ENCODE measurements at places on chromosomes 1 and 21.

DNA sequence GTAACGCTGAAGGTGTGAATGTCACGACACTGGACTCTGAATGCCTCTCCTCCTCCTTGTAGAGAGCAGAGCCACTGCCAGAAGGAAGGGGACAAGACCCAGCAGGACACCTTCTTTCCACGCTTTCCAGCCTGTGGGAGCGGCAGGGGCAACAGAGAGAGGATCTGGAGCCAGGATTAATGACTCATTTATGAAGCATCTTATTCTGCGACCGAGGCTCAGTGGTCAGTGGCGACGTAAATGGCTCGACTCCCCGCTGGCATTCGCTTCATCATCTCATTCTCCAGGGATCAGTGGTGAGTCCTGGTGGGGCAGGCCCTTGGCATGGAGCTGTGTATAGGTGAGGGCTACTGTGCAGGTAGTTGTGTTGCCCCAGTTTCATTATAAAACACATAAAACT is 4.6 kb downstream of the SLC37A1 start:
- no peak for DNase-seq

GRCh38 chr1:55702064-55702463 is 486.9 kb upstream of the USP24 start:
- no peak for DNase-seq

DNA sequence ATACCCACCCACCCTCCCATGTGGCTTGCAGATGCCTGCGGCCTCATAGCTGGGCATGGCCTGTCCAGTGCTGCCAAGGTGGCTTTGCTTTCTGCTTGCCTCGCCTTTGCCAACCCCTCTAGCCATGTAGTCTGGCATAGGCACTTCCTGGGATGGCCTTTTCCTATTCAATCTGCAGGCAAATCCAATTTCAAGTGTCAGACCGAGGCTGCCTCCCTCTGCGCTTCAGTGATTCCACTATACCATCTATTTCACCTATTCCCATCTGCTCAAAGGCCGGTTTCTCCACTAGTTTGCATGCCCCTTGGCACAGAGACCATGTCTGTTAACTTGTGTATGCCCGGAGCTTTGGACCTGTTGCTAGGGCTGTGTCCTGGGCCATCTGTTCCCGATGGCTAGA is 3.8 kb upstream of the ZBTB21 start:
- no peak for DNase-seq

DNA sequence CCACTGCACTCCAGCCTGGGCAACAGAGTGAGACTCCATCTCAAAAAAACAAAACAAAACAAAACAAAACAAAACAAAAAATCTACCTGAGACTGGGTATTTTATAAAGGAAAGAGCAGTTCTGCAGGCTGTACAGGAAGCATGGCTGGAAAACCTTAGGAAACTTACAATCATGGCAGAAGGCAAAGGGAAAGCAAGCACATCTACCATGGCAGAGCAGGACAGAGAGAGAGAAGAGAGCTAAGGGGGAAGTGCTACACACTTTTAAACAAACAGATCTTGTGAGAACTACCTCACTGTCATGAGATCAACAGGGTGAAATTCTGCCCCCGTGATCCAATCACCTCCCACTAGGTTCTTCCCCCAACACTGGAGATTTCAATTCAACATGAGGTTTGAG is 198.3 kb upstream of the SAMSN1 start:
- DNase-seq = no peak

- no peak for DNase-seq
These were observed 23.4 kb upstream of the TRAPPC10 start for GRCh38 chr21:43988506-43989230.

DNA sequence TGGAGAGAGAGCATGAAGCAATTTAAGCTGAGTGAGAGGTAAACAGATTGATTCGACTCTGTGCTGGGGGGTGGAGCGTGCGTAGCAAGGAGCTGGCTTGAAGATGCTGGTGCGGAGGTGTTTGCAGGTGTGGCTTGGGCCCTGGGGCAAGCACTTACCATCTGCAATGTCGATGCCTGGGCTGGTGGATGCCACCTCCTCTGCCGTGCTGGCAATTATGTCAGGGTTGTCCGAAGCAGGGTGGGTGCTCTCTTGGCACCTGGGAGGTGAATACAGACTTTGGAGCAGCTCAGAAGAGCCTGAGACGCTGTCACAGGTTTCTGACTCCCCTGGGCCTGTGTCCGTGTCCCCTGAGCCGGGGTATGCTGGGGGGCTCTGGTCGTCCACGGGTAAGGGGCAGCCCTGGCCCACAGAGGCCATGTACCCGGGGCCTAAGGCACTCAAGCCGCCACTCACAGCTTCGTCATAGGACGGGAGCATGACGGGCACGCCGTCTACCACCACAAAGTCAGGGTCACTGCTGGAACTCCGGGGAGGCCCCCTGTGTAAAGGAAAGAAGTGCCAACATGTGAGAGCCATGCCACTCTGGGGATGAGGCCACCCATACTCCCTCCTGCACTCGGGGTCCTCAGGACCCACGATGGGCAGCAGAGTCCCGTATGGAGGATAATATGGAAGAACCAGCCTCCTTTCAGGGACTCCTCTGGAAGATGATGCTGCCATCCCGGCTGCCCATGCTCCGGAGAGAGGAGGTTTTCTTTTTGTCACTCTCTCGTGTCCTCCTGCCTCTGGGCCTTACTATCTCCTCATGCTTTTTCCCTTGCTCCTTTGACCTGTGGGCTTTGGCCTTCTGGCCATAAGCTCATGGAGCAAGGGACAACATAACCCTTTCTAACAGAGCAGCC is 80.3 kb upstream of the TLR5 start:
- no peak for DNase-seq

- no peak for DNase-seq
These were observed 3.1 kb upstream of the ARHGEF2 start for GRCh38 chr1:155981266-155982088.

GRCh38 chr1:186042230-186042629 is 308.0 kb downstream of the HMCN1 start:
- DNase-seq = no peak

- DNase-seq = no peak
These were observed 21.9 kb downstream of the KIAA1614 start for GRCh38 chr1:180934563-180934962.

- no peak for DNase-seq
These were observed 108.3 kb downstream of the RPS6KC1 start for GRCh38 chr1:213159376-213159775.

GRCh38 chr1:53369761-53370160 is 41.9 kb upstream of the LRP8 start:
- DNase-seq = no peak

DNA sequence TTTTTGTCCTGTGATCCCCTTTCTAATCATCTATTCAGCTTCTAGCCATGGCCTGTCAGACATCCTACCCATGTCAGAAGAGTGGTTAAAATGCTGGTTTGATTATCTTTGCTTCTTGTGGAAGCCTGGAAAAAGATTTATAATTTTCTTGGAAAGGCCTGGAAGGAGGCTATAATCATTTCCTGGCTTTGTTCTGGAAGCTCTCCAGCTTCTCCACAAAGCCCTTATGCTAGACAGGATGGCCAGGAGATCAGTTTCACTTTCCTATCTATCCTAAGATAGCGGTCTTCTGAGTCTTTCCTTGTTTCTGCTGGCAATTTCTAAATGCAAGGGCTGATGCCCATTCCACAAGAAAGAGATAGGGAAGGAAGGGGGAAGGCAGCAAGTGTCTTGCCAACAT is 90.9 kb upstream of the SLC44A3 start:
- no peak for DNase-seq

GRCh38 chr1:36673202-36673601 is 190.5 kb upstream of the CSF3R start:
- no peak for DNase-seq

- DNase-seq = no peak
These were observed 3.5 kb downstream of the ARPC5 start for GRCh38 chr1:183632114-183632513.

- no peak for DNase-seq
These were observed 12.2 kb downstream of the DNASE2B start for GRCh38 chr1:84410328-84411095.

DNA sequence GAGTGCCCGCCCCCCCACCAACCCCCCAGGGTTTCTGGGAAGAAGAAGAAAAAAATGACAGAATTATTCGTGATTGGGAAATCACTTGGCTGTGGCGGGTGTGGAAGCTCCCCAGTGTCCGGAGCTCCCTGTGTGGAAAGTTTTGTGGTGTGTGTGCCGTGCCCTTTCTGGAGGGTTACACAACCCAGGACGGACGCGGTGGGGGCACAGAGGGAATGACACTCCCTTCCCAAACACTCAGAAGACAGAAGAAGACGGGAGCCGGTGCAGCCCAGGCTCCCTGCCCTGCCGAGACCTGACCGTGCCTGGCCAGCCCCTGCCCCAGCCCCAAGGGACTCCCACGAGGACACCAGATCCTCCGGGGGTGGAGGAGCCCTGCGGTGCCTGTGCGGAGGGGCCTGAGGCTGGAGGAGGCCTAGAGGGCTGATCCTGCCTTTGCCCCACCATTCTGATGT is 33.0 kb upstream of the ADARB1 start:
- no peak for DNase-seq

DNA sequence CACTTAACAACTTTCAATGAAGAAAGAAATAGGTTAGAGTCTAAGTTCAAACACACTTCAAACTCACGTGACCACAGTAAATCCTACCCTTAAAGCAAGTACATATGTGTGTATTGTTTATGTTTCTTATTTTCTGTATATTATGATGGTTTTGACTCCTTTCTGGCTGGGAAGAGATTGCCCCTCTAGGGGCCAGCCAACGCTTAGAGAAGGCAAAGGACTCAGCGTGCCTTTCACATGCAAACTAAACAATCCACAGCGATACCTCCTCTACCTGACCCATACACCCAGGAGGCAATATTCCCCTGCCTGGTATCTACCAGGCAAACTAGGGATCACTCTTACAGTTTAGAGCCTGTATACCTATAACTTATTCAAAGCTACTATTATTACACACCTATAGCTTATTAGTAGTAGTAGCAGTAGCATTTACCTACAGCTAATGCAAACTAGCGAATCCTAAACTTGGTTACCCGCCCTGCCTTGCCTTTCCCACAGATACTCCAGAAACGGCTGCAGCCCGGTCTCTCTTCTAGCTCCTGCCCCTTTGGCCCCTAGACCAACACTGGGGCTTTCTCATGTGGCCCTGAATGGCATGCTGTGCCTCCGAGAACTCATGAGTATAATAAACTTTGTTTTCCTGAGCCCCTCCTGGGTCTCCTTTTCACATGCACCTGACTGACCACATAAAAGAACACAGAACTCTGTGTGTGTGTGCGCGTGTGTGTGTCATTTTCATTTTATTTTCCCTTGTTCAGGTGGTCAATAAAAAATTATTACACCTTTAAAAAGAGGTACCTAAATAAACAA is 14.0 kb downstream of the NRIP1 start:
- no peak for DNase-seq

DNA sequence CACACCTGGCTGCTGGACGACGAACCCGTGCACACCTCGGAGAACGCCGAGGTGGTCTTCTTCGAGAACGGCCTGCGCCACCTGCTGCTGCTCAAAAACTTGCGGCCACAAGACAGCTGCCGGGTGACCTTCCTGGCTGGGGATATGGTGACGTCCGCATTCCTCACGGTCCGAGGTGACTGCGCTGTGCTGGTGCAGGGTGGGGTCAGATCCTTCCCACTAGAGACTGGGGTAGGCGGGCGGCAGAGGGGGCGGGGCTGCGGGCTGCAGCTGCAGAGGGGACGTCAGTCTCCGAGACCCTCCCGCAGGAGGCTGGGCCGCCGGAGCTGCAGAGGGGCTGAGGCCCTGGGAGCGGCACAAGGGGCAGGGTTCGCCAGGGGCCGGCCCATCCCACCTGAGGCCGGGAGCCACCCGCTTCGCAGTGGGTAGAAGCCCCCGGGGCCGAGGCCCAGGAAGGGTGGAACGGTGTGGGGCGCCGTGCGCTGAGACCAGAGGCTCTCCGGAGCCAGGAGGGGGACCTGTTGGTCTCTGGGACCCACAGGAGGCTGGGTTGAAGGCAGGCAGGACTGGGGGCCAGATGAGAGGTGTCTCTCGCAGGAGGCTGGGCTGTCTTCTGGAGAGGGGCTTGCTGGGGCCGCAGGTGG is 90.6 kb downstream of the TRIM11 start:
- DNase-seq = no peak

DNA sequence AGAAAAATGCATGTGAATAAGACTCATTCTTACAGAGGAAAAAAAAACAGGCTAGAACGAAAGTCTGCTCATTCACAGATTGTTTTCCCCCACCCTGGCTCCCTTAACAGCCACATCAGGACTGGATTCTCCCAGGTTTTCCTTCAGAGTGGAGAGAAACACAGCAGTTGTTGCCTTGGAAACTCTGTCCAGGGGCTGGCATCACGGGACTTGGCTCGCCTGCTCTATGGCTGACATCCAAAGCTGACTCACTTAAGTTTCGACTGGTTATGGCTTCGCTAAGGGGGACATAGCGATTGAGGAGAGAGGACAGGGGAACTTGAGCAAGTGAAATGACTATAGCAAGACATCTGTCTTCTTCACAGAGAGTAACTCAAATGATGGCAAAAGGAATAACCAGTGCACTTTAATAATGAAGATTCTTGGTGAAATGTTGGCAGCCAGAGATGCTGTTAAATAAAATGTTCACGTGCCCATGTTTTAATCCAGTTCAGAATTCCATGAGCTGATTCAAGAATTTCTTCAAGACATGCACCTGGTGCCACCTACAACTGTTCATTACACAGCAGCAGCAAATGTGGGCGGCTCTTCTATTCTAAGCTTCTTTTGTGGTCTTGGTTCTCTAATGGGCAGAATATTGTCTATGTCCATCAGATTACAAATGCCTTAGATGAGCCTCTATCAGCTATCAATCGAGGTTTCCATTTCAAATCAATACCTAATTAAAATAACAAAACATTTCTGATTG is 21.8 kb downstream of the MIS18A start:
- no peak for DNase-seq

DNA sequence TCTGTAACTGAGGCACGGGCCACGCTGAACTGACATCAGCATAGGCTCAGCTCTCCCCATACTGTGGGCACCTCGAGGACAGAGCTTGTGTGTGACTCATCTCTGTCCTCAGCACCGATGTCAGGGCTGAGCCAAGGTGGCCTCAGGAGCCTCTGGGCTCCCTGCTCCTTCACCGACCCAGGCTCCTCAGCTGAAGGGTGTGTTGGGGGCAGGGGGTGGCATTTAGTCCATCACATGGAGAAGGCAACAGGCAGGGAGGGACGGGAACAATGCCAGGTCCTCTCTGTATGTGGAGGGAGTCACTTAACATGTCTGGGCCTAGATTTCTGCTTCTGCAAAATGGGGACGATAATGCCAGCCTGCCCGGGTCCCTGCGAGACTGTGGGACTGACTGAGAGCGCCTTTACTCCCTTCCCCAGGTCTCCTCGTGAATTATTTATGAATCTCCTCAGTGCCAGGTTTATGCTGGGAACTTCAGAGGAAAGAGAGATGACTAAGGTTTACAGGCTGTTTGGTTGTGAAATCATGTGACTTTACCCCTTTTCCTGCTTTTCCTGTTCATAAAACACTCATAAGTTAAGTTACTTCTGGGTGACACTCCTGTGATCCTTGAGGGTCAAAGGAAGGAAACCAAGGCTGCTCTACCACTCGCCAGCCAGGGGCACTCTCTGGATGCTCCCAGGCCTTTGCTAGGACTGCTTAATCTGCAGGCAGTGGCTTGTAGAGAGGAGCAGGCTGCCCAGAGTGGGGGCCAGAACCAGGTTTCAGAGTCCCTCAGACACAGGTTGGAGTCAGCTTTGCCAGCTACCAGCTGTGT is 16.2 kb downstream of the TTC39A start:
- DNase-seq = no peak

All from activated naive CD8-positive, alpha-beta T cell treated with anti-CD3 and anti-CD28 coated beads, Interleukin-2, amount 50 U/mL, for 24 hours (primary cell).